ENCODE measurements at places on chromosomes 1 and 21. TPM values are rescaled to one million over a fixed set of nuclear protein-coding genes. Genes with fewer than 3 reads are reported as not detected.

TAL1 gene
- not detected for total RNA-seq

TPTE gene
- total RNA-seq: not detected

TCHHL1 gene
- not detected for total RNA-seq

TARDBP gene
- 36.0 TPM for total RNA-seq

TMEM51 gene
- 0.54 TPM for total RNA-seq
